Right ventricle myocardium superior (tissue), 1 donor: ENCODE measurements at places on chromosomes 2 and 18.

GRCh38 chr2:26934985-26935384, 35.5 kb upstream of the MAPRE3 start:
- DNase-seq, result no peak

GRCh38 chr2:106159866-106160785, 34.0 kb downstream of the UXS1 start:
- no peak for DNase-seq

GRCh38 chr2:51299370-51299769, 267.4 kb upstream of the NRXN1 start:
- no peak for DNase-seq

GRCh38 chr2:149061133-149061745, 22.7 kb downstream of the LYPD6B start:
- DNase-seq, result no peak

DNA sequence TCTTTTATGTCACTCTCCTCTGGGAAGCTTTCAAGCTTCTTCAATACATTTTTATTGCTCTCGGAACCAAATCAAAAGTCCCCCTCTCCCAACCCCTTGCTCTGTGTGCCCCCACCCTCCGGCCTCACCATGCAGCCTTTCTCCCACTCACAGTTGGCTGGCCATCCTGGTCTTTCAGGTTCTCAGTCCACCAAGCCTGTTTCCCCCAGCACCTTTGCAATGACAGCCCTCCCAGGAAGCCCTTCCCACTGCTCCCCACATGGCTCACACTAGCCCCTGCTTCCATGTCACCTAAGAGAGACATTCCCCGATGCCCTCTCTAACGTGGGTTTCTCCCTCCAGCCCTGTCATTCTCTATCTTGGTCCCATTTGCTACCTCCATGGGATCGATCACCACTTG, 266.6 kb downstream of the SRBD1 start:
- DNase-seq, result no peak

DNA sequence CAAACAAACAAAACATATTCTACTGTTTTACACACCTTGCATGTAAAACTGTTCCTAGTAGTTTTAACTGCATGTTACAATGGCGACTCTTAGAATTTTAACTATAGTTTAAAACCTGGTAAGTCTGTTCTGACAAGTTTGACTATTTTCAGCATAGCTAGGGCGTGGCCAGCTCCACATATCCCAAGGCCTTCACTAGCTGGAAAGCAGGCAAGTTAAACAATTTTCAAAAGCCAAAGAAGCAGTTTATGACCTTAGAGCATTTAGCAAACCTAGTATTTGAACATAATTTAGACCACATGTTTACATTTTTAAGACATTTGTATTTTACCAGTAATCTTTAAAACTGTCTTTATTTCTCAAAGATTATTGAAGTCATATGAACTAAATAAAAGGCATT, 402.8 kb upstream of the SYT4 start:
- no peak for DNase-seq

- no peak for DNase-seq
These were observed 6.1 kb downstream of the ZFP36L2 start for GRCh38 chr2:43220229-43220751.

- DNase-seq, result no peak
These were observed 55.1 kb downstream of the ADD2 start for GRCh38 chr2:70712916-70713315.
